Chondrocyte (in vitro differentiated cells): ENCODE measurements at places on chromosomes 1 and 21.

DNA sequence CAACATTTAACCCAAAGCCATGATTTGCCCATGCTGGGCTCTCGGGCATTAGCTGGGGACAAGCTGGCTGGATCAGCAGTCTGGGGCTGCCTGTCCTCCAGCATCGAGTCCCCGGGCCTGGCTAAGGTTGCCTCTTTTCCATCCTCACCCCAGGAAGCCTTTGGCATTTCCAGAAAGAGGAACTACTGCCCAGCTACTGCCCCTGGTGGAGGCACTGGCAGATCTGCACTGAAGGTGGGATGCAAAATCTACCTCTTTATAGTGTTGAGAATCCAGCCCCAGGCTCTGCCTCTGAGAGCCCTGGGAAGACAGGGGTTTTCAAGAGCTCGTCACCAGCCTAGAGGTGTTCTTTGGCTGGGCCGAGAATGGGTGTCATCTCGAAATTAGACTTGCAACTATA lies 635.9 kb downstream of the MATN1 start:
- DNase-seq: no peak

DNA sequence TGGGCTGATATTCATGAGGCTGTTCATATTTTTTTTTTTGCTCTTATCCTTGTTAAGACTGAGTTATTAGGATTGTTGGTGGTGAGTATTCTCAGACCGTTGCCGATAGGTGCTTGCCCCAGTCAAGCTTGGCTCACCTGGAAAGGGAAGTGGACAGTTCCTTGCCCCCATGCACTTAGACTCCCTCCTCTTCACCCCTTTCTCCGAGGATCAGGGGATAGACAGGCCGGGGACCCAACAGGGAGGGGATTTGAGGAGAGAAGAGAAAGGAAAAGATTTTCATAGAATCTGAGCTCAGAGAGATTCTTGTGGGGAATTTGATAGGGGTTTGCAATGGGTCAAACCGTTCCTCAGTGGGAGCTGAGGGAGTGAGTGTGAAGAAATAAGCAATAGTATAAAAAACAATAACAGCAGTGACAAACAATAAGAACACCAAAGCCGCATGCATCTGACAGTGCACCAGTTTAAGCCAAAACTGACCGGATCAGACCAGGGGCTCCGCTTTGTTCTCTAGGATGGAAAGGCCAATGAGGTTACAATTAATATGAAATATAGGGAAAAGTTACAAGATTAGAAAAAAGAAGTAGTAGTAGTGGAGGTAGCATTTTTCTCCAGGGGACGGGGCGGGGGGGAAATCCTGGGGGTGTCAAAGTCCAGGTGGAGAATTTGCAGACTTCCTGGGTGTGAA lies 8.9 kb downstream of the PAX7 start:
- no peak for DNase-seq

GRCh38 chr1:197510691-197511378 lies 242.8 kb downstream of the CRB1 start:
- no peak for DNase-seq

DNA sequence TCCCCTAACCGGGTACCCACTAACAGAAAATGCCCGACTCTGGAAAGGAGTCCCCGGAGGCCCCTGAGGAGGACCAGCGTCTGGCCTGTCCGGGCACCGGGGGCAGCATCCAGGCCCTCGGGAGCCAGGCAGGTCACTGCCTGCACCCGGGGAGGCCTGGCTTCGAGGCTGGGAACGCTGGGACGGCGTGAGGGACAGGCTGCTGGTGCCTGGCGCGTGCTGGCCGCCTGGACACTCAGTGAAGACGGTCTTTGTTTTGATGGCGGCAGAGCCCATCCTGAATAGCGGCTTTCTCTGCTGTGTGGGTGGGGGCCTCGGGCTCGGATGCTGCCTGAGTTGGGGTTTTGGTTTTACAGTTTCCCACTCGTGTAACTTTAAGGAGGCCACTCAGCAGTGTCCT lies 37.6 kb downstream of the PRKCZ start:
- no peak for DNase-seq
